ENCODE measurements at places on chromosomes 1 and 21. TPM values are rescaled to one million over a fixed set of nuclear protein-coding genes. Genes with fewer than 3 reads are reported as not detected.

TACSTD2 gene
- total RNA-seq: 0.26 TPM

EFNA1 gene
- total RNA-seq: 3.7 TPM

LCE1D gene
- not detected for total RNA-seq

PCBP3 gene
- total RNA-seq: 2.5 TPM

BATF3 gene
- 3.4 TPM for total RNA-seq

All from smooth muscle cell of the pulmonary artery (primary cell).